ENCODE measurements at places on chromosomes 3 and 15.

DNA sequence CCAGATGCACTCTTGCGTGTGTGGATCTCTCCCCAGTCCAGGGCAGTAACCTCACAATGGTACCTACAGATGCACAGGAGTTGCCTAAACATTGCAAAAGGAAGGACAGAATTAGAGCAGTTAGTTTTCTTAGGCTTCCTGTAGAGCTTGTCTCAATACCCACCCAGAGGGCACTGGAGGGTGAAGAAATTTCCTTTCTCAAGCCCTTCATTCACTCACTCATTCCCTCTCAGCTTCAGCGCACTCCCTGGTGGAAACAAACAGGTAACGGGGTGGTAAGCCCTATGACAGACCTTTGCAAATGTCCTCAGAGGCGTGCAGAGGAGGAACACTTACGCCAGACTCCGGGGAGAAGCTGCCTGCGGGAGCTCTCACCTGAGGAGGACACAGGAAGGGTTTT, 267.4 kb upstream of the HES1 start:
- peaks cover 49% of the 10 kb centered on the region for H3K4me1 ChIP-seq
- no peak for DNase-seq
- H3K4me3 ChIP-seq: no peak overlapping the region
- H3K27me3 ChIP-seq: no peaks in the 10 kb centered on the region
- H3K27ac ChIP-seq: no peak overlapping the region

DNA sequence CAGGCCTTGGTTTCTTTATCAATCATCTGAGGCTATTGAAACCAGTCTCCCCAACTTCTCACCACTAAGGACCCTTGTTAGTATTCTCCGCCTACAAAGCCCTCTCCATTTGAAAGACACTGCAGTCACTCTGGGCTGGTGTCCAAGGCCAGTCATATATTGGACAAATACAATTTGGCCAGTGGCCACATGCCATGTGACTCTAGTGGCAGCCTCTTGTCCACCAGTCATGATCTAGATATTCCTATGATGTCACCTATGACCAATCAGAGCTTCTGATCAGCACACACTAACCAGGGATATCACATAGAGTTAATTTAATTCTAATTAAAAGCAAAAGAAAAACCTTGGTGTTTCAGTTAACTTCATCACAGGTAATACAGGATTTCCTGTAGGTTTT, 68.2 kb downstream of the RAB11A start:
- H3K4me1 ChIP-seq: peaks cover 7% of the 10 kb centered on the region
- H3K36me3 ChIP-seq: no peaks in the 10 kb centered on the region
- no peak overlapping the region for H3K27ac ChIP-seq
- no peak for DNase-seq
- no peaks in the 10 kb centered on the region for H3K27me3 ChIP-seq

- peaks cover 25% of the 10 kb centered on the region for H3K4me1 ChIP-seq
- H3K36me3 ChIP-seq: peaks cover 22% of the 10 kb centered on the region
- DNase-seq: no peak
- H3K27me3 ChIP-seq: no peaks in the 10 kb centered on the region
These were observed 2.9 kb downstream of the PHC3 start for GRCh38 chr3:170178651-170179050.

- H3K4me3 ChIP-seq: no peak overlapping the region
- H3K27me3 ChIP-seq: no peaks in the 10 kb centered on the region
- no peak for DNase-seq
- peak overlapping the region; percentile 74 for H3K27ac ChIP-seq
- peaks cover 23% of the 10 kb centered on the region for H3K4me1 ChIP-seq
These were observed 45.5 kb downstream of the CBLB start for GRCh38 chr3:105823149-105823867.

DNA sequence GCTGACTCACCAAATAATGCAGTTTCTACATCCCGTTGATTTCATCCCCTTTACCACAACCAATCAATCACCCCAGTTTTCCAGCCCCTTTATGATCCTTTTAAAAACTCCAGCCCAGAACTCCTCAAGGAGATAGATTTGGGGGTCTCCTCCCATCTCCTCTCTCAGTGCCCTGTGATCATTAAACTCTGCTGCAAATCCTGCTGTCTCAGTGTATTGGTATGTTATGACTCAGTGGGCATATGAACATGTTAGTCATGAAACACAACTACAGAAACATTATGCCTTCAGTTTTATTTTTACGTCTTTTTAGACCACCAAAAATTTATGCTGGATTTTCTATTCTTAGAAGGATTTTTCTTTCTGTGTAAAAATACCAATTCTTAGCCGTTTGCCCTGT, 213.7 kb downstream of the DIPK2A start:
- no peak overlapping the region for H3K4me3 ChIP-seq
- no peaks in the 10 kb centered on the region for H3K27me3 ChIP-seq
- H3K27ac ChIP-seq: no peak overlapping the region

- peaks cover 48% of the 10 kb centered on the region for H3K36me3 ChIP-seq
- no peak overlapping the region for H3K4me3 ChIP-seq
- DNase-seq: no peak
- peaks cover 23% of the 10 kb centered on the region for H3K4me1 ChIP-seq
- no peak overlapping the region for H3K27ac ChIP-seq
- no peaks in the 10 kb centered on the region for H3K27me3 ChIP-seq
These were observed 540.8 kb downstream of the FOXP1 start for GRCh38 chr3:71042759-71043158.

DNA sequence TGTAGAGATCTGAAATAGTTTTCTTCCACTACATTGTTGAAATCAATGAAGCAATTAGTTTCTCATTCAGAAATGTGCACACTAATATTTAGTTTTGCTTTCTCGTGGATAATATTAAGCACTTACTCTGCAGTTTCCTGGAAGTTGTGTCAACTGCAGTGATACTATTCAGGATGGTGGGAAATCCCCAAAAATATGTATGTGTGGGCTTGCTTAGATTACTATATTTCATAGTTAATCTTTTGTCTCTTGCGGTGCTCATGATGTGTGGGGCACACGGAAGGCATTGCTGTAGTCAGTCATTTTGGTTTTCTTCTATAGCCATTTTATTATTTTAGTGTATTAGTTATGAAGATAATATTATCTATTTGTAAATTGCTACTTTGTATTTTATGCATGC, 19.7 kb downstream of the RAB11A start:
- DNase-seq: no peak
- H3K27me3 ChIP-seq: no peaks in the 10 kb centered on the region
- no peak overlapping the region for H3K27ac ChIP-seq
- H3K4me3 ChIP-seq: no peak overlapping the region
- peaks cover 24% of the 10 kb centered on the region for H3K4me1 ChIP-seq

DNA sequence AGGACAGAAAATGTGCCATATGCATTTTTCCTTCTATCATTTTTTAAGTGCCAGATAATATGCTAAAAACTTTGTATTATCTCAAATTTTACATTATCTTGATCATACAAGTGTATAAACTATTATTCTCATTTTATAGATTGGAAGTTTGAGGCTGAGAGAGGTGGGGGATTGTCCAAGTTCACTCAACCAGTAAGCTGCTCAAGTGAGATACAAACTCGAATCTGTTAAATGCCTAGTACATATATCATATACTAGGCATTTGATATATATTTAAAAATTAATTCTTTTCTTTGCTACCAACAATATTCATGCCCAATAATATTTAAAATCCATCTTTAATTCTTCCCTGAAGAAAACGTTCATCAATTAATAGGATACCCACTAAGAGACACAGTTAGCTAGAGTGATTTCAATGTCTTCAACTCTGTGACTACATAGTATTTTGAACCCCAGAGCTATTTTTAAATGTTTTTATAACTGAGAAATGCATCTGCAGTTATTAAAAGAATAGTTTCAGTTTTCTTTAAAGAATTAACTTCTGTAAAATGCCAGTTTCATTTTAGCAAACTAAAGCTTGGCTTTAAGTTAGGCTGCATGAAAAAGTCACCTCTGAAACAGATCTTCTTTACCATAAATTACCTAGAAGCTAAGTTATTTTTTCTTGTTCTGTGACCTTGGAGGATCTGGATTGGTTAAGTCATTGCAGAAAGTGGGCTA, 40.4 kb downstream of the IQCB1 start:
- H3K27me3 ChIP-seq: no peaks in the 10 kb centered on the region
- no peak for DNase-seq
- H3K4me3 ChIP-seq: no peak overlapping the region
- no peaks in the 10 kb centered on the region for H3K4me1 ChIP-seq
- H3K36me3 ChIP-seq: peaks cover 27% of the 10 kb centered on the region

- H3K27ac ChIP-seq: no peak overlapping the region
- DNase-seq: no peak
- no peaks in the 10 kb centered on the region for H3K27me3 ChIP-seq
- H3K36me3 ChIP-seq: no peaks in the 10 kb centered on the region
- no peak overlapping the region for H3K4me3 ChIP-seq
These were observed 749.8 kb downstream of the NAALADL2 start for GRCh38 chr3:175608911-175609310.

DNA sequence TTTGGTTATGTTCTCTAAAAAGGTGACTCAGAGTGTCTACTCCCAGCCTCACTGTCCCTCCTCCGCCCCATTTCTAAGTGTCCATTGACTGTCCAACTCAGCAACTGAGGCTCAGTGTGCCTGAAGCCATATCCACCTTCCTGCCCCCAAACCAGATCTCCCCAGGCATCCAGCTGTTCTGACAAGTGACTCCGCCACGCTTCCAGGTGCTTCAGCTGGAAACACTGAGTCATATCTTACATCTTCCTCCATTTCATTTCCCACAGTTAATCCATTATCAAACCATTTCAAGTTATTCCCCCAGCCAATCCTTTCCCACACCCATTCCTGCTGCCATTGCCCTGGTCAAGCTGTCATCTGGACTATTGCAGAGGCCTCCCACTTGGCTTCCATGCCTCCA, 17.1 kb downstream of the MAGEF1 start:
- peaks cover 62% of the 10 kb centered on the region for H3K4me1 ChIP-seq
- DNase-seq: no peak
- peaks cover 2% of the 10 kb centered on the region for H3K36me3 ChIP-seq
- peak overlapping the region; percentile 70 for H3K27ac ChIP-seq
- H3K4me3 ChIP-seq: no peak overlapping the region
- H3K27me3 ChIP-seq: no peaks in the 10 kb centered on the region

- H3K4me3 ChIP-seq: no peak overlapping the region
- H3K4me1 ChIP-seq: peaks cover 16% of the 10 kb centered on the region
- H3K27me3 ChIP-seq: no peaks in the 10 kb centered on the region
- H3K36me3 ChIP-seq: no peaks in the 10 kb centered on the region
These were observed 1297.9 kb downstream of the ROBO2 start for GRCh38 chr3:78337801-78338211.

GRCh38 chr3:33238923-33239322, 20.3 kb upstream of the SUSD5 start:
- H3K4me1 ChIP-seq: no peaks in the 10 kb centered on the region
- peaks cover 31% of the 10 kb centered on the region for H3K27me3 ChIP-seq
- no peak overlapping the region for H3K4me3 ChIP-seq
- no peaks in the 10 kb centered on the region for H3K36me3 ChIP-seq

DNA sequence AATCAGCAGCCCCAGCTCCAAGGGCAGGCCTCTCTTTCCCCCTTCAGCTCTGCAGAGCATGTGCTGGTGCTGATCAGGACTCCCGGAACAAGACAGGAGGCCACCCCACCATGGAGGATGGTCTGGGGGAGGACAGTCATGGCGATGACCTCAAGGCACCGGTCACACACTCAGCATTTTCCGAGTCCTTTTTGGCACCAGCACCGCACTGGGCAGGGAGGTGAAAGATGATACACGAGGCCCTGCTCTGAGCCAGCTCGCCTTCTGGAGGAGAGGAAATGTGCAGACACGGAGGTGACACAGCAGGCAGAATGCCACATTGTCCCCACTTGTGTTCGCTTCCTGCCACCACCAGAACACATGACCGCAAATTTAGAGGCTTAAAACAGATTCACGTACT, 61.8 kb upstream of the SEC61A1 start:
- H3K4me1 ChIP-seq: no peaks in the 10 kb centered on the region
- no peak overlapping the region for H3K4me3 ChIP-seq
- no peaks in the 10 kb centered on the region for H3K36me3 ChIP-seq
- no peak overlapping the region for H3K27ac ChIP-seq

GRCh38 chr3:166889241-166889640, 490.9 kb downstream of the ZBBX start:
- no peak overlapping the region for H3K27ac ChIP-seq
- no peak for DNase-seq
- H3K4me1 ChIP-seq: no peaks in the 10 kb centered on the region
- H3K36me3 ChIP-seq: no peaks in the 10 kb centered on the region

- no peaks in the 10 kb centered on the region for H3K36me3 ChIP-seq
- no peak for DNase-seq
- no peaks in the 10 kb centered on the region for H3K27me3 ChIP-seq
- no peak overlapping the region for H3K27ac ChIP-seq
- H3K4me1 ChIP-seq: peaks cover 20% of the 10 kb centered on the region
These were observed 2.7 kb downstream of the LCTL start for GRCh38 chr15:66563126-66563525.

DNA sequence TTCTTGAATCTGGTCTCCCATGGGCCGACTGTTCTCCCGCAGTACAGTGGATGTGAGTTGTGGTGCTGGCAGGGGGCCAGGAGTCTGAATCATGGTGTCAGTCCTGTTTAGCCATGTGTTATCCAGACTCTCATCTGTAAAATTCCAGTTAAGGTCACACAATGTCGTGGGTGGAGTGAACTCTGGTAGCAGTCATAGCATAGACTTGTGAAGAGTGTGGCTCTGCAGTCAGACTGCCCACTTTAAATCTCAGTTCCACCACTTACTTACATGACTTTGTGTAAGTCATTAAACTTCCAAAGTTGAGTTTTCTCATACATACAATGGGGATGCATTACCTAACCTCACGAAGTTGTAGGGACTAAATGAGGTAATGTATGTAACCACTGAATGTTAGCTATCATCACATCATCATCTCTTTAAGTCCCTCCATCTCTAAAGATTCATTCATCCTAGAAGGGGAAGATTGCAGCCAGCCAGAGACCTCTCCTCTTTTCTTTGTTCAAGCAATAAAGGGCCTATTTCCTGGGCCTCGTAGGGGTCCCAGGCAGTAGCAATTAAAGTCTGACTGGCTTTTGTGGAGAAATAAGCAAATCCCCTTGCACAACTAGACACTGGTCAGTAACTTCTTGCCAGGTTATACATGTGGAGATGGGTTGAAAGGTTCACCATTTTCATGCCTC, 93.9 kb downstream of the PCCB start:
- H3K4me3 ChIP-seq: no peak overlapping the region
- H3K4me1 ChIP-seq: peaks cover 12% of the 10 kb centered on the region
- no peaks in the 10 kb centered on the region for H3K27me3 ChIP-seq
- peaks cover 34% of the 10 kb centered on the region for H3K36me3 ChIP-seq
- peak overlapping the region; percentile 90 for H3K27ac ChIP-seq

- peaks cover 7% of the 10 kb centered on the region for H3K4me1 ChIP-seq
- H3K36me3 ChIP-seq: no peaks in the 10 kb centered on the region
- no peak overlapping the region for H3K4me3 ChIP-seq
- no peak overlapping the region for H3K27ac ChIP-seq
- H3K27me3 ChIP-seq: peaks cover 12% of the 10 kb centered on the region
These were observed 3.8 kb upstream of the PDIA5 start for GRCh38 chr3:123063034-123063433.

DNA sequence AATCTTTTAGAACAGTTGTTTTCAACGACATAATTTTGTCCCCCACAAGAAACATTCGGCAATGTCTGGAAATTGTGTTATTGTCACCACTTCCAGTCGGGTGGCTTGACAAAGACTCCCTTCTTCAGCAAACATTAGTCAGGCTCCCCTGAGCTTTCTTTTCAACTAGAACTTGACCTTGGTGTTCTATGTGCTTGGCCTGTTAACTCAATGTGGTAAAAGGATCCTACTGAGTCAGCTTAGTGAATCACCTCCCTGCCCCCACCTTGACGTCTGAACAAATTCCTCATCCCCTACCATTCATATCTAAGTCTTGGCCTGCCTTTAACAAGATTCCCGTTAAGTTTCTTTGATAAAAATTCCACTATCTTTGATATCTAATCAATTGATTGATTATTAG, 465.0 kb upstream of the ROBO1 start:
- no peaks in the 10 kb centered on the region for H3K36me3 ChIP-seq
- no peaks in the 10 kb centered on the region for H3K27me3 ChIP-seq
- DNase-seq: no peak
- peaks cover 2% of the 10 kb centered on the region for H3K4me1 ChIP-seq
- H3K27ac ChIP-seq: no peak overlapping the region

- H3K4me1 ChIP-seq: peaks cover 10% of the 10 kb centered on the region
- H3K36me3 ChIP-seq: peaks cover 40% of the 10 kb centered on the region
- no peaks in the 10 kb centered on the region for H3K27me3 ChIP-seq
These were observed 56.3 kb downstream of the HMG20A start for GRCh38 chr15:77476995-77477394.

All from mesothelial cell of epicardium (in vitro differentiated cells).